Muscle of back (tissue), 13 donors: ENCODE measurements at places on chromosomes 6 and 20.

DNA sequence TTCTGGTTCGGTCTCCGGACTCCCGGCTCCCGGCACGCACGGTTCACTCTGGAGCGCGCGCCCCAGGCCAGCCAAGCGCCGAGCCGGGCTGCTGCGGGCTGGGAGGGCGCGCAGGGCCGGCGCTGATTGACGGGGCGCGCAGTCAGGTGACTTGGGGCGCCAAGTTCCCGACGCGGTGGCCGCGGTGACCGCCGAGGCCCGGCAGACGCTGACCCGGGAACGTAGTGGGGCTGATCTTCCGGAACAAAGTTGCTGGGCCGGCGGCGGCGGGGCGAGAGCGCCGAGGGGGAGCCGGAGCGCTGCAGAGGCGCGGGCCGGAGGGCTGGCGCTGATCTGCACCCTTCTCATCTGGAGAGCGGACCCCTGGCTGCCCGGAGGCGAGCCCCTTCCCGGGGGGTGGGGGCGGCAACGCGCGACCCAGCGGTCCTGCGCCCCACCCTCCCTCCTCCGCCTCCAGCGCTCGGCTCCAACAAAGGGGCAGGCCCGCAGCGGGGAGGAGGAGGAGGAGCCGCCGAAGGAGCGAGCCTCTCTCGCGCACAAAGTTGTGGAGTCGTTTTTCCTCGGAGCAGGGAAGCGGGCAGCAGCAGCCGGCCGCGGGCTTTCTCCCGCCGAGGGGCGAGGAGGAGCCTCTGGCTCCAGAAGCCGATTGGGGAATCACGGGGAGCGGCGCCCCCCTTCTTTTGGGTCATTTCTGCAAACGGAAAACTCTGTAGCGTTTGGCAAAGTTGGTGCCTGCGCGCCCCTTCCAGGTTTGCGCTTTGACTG lies at the start of gene UTRN:
Gene UTRN, plus strand, starts transcription at position 553 of the 765 bp plus-strand sequence. CDS start 6,494 bp downstream, outside the sequence.
- peak; percentile 97 for DNase-seq

GRCh38 chr20:63567386-63568169 lies 6.5 kb downstream of the HELZ2 start:
- no peak for DNase-seq

GRCh38 chr20:208942-209566 lies 18.0 kb upstream of the DEFB129 start:
- peak; percentile 59 for DNase-seq

DNA sequence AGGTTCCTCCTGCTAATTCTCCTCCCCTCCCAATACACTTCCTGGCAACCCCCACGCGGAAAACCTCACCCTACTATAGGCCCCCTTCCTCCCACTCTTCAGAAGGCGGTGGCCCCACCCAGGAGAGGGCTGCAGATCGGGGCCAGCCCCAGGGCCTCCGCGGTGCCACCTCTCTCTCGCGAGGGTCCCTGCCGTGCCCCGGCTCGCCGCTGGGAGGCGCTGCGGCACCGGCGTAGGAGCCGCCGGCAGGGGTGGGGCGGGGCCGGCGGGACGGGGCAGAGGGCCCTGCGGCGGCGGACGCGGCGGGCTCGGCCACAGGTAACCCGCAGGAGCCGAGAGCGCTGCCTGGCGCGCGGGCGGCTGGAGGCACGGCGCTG lies at the start of gene ANKRD6:
Gene ANKRD6, plus strand, starts transcription at position 278 of the 377 bp plus-strand sequence. CDS start 133,825 bp downstream, outside the sequence.
- DNase-seq: no peak

DNA sequence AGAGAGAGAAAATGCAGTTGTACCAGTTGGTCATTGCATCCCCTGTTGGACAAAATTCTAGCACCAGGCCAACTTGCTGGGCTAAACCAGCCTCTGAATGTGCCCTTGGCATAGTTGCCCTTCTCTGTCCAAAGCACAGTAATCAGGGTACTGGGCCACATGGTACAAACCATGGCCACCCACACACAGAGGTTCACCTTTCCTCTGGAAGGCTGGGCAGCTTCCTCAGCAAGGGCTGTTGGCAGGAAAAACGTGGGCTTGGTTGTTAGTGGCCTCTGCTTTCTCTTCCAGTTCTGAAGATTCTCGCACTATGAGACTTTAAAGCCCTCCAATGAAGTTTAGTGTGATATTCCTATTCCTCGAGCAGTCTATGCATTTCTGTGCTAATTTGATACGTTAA lies 706 bp downstream of the DDO start:
- DNase-seq: no peak

- no peak for DNase-seq
Observed at GRCh38 chr6:29680904-29681303, at the start of gene ZFP57. ZFP57 (minus strand) TSS chr6:29681152; CDS start chr6:29677003, 4,149 bp downstream.

- DNase-seq: no peak
Observed at GRCh38 chr6:69026715-69027114, 391.6 kb downstream of the ADGRB3 start.

- DNase-seq: peak; percentile 33
Observed at GRCh38 chr6:6640926-6641325, 52.4 kb downstream of the LY86 start.

- no peak for DNase-seq
Observed at GRCh38 chr20:15887387-15887786, 685.9 kb downstream of the KIF16B start.

DNA sequence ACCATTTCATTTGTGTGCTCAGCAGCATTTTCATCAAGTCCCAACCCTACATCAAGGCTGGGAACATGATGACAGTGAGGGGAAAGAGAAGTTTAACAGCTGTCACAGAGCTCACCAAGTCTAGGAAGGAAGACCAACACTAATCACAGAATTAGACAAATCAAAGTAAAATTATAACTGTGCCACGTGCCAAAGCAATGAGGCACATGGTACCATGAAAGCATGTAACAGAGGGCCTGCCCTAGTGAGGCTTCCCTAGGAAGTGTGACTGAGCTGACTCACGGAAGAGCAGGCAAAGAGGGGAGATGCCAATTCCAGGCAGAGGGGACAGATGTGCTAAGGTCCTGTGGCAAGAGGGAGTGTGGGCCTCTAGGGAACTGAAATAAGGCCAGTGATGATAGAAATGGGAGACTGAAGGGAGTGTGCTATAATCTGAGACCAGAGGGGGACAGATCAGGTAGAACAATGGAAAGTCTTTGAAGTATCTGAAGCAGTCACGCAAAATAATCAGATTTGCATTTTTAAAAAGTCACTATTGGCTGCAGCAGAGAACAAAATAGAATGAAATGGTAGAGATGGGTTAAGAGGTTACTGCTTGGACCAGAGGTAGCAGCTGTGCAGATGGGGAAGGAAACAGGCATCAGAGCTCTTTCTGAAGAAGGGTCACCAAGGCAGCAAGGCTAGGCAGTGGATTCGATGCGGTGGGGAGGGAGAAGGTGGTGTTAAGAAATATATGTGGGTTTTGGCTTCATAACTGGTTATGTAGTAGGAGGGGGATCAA lies 86.8 kb downstream of the GPR6 start:
- no peak for DNase-seq

DNA sequence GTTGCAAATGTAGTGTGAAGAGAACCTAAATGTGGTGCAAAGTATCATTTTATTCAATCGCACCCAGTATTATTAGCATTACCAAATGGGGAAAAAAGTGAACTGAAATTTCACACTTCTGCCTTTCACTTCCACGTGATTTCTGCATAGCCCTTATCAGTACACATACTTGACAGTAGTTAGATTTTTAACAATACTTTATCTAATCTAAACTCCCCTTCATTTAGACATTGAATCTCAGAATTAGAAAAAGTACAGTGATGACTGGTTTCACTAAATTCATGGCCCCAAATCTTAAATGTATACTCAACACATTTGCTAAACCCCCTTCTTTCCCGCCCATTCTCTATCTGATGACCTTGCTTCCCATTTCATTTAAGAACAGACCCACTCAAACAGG lies 14.3 kb downstream of the STX7 start:
- no peak for DNase-seq

DNA sequence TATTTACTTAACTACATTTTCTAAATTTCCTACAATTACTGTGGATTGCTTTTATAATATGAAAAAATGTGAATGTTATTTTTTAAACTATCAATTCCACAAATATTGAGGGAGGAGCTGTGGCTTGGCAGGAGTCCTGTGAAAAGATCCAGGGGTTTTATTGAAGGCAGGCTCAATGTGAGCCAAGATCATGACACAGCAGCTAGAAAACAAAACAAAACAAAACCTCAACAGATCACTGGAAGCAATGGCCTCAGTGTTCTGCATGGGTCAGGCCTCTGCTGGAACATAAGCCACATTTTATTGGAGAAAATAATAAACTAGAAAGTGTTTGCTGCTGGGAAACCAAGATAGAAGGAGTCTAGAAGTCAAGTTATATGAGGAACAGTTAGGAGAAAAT lies 19.4 kb upstream of the RCAN2 start:
- peak; percentile 79 for DNase-seq
